ENCODE measurements at places on chromosomes 1 and 21.
A peak's percentile ranks its signal among the peaks of the same experiment; 100 is the strongest.

DNA sequence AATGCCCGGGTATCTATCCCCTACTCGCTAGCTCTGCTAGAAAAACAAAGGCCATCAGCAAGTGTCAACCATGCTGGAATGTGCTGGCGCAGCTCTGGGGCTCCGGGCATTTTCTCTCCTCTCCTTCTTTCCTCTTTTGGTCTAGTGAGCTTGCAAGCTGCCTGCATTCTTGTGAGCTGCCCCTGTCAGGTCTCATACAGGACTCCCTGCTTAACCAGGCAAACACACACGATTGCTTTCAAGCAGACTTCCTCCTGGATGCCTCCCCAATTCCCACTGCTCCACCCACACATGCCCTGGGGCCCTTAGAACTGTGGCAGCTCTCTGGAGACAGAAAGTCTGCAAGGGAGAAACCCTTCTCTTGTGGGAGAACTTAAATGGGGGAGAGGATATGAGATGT lies 35.7 kb upstream of the SUCO start:
- no peak for DNase-seq

DNA sequence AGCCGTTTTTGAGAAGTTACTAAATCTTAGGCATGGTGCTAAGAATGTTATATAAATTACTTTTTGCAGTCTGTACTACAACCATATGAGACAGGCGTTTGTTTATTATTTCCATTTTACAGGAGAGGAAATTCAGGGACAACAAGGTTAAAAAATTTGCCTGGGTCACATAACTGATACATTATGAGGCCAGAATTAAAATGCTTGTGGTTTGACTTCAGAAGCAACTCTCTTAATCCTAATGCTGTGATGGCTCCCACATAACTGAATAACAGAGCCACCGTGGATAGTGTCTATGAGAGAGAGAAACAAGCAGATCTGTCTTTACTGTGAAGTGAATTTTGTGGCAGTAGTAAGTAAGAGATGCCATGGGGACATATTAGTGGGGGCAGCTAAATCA lies 184.9 kb downstream of the NCAM2 start:
- DNase-seq, result no peak

DNA sequence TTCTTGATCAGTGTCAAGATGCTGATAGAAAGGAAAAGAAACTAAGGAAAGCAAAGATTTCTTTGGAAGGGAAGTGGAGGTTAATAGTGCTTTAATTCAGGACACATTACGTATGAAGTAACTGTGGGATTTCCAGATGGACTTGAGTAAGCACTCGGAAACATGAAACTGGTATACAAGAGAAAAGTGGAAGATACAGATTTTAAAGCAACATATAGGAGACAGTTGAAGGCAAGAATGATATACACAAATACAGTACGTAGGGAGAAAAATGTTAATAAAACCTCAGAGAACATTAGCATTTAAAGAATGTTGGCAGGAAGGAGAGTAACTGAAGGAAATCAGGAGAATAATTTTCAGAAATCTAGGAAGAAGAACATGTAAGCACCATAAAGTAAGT lies 730.9 kb upstream of the ADGRL2 start:
- no peak for DNase-seq

DNA sequence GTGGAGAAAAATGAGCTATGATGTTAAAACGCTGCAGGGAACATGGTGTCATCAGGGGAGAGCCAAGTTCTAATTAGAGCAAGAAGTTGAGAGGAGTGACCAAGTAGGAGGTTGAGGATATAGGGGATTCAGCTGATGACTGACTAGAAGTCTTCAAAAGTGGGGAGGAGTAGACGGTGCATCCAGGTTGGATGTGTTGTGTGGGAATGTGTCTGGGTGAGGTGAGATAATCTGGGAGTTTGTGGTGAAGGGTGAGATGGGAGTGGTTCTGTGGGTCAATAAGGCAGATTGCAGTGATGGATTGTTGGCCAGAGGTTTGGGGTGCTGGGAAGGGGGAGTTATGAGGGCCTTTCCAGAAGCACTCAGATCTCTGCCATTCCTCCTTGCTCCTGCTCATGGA lies 72.0 kb upstream of the IRF2BP2 start:
- no peak for DNase-seq

DNA sequence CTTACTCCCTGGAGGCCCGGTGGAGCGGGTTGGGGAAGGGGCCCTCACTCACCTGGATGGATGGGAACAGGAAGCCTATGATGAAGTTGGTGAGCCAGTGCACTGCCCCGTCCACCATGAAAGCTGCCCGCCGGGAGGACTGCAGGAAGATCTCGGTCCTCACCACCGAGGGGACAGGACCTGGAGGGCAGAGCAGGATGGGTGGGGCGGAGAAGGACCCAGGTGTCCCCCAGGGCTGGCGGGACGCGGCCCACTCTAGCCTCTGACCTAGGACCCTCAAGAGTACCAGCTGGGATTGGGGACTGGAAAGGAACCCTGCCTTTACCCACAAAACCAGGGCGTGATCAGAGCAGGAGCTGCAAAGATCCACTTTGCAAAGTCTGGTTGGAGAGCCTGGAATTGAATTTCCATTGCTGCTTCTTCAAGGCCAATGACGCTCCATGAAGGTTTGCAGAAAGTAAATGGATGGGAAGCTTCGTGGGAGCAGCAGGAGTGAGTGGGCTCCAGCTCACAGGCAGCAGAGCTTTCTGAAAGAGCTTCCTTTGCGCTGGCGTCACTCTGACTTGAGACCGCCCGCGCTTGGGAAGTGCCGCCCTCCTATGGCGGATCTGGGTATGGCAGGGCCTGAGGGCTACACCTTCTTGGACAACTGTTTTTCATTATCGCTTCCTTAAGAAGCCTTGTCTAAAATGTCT lies 21.4 kb downstream of the SLC2A7 start:
- DNase-seq, result peak; percentile 57

GRCh38 chr1:40451238-40451585 lies 936 bp downstream of the ZFP69B start:
- no peak for DNase-seq

- DNase-seq, result no peak
These were observed 43.2 kb downstream of the SLC44A3 start for GRCh38 chr1:94863297-94863911.

DNA sequence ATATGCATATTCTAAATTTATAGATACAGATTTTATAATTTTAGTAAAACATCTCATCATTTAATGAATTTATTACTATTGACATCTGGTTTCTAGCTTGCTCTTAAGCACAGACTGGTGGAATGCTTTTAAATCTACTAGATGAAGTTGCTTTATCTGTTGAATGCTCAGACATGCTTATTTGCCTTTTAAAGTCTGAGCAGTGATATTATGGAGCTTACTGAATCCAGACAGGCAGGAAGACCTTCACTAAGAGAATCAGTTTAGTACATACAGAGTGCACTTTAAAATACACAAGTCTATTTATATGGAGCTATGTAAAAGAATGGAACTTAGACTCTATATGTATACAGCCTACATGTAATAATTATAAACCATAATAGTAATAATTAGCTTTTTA lies 16.6 kb downstream of the SDCCAG8 start:
- DNase-seq, result no peak

DNA sequence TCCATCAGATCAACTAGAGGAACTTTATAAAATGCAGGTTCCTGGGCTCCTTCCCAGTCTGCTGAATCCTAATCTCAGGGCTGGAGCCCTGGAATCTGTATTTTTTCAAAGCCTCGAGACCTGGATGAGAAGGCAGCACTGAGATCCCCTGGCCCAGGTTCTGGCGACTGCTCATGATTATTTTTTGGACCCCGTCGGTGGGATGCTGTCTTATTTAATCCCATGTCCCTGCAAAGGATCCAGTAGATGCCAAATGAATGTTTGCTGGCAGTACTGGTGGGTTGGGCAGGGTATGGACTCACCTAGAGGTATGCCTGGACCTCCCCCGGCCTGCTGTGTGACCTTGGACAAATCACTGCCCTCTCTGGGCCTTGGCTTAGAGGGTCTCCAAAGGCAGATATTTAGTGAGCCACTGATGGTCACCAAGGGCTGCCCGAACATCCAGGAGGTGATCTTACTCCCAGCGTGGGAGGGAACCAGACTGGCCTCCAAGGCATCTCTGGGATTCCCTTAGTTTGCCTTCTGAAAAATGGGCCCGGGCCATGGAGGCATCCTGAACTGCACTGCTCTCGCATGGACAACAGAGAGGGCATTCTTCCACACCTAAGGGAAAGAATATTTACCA lies 91.6 kb upstream of the RUNX3 start:
- no peak for DNase-seq

GRCh38 chr1:63772201-63772600 lies 1.6 kb upstream of the ROR1 start:
- DNase-seq, result no peak

GRCh38 chr1:119981496-119981895 lies 85.2 kb upstream of the ADAM30 start:
- no peak for DNase-seq

DNA sequence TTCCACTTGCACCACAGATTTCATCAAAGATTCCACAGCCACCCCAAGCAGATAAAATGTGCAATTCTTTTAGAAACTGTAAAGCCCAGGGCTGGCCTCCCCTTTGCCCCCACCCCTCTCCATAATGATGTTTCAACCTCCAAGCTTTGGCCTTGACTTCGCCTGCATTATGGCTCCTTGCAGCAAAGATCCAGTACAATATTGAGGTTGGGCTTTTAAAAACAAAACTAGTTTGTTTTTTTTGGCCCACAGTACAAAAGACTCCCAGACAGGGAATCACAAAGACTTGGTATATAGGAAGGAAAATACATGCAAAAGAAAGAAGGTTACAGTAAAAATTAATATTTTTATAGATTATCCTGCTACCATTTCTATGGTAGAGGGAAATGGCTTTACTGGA lies 356.5 kb upstream of the PTBP2 start:
- no peak for DNase-seq

DNA sequence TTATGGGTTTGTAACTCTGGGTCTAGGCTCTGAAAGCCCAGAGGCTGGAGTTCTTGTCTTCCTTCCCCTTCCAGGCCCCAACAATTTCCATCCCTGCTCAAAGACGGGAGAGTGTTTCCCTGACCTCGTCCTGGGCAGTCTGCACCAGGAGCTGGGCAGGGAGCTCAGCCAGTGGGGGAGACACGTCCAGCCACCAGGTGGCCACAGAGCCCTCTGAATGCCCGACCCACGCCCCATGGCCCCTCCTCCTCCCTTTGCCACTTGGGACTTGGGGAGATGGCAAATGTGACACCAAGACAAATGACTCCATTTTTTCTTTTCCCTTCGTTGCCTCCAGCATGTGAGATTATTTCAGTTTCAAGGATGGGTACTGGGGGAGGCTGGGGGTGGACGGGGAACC lies 159.9 kb upstream of the AJAP1 start:
- DNase-seq, result no peak

DNA sequence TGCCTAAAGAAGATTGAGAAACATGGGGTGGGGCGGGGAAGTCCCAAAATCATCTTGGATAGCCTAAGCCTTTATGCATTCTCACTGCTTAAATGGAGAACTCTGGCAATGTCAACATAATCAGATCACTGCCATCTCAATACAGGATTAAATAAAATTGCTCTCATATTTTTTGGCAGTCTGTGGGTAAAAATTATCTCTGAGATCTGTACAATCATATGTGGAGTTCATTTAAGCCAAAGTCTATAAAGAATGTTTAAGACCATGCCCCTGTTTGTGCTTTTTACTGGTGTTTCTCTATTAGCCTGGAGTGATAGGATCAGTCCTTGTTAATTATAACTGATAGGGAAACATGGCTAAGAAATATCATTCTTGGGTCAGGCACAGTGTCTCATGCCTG lies 136.3 kb downstream of the GPR52 start:
- no peak for DNase-seq

- DNase-seq, result peak; percentile 19
These were observed 5.0 kb downstream of the JMJD4 start for GRCh38 chr1:227729881-227730629.

DNA sequence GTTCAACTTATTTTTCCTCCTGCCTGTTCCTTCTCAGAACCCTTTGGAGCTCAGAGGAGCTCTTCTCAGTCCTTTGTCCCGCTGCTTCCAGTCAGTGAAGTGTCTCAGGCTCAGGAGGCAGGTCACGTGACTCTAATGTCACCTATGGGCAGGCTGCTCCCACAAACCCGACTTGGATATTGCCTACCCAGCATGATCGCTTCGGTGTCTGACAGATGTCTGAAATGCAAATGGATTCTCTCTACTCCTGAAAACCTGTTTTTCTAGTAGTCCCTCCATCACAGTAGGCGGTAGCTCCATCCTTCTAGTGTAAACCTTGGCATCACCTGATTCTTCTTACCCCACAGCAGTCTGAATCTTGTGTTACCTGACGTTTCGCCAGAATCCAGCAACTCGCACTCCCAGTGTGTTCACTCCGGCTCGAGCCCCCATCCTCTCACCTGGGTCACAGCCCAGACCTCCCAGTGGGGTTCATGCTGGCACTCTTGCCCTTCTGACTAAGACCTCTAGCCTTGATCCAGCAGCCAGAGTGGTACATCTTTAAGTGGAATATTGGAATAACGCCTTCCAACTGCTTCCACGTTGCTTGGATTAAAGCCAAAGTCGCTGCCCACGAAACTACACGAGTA lies 5.4 kb downstream of the PADI6 start:
- no peak for DNase-seq

DNA sequence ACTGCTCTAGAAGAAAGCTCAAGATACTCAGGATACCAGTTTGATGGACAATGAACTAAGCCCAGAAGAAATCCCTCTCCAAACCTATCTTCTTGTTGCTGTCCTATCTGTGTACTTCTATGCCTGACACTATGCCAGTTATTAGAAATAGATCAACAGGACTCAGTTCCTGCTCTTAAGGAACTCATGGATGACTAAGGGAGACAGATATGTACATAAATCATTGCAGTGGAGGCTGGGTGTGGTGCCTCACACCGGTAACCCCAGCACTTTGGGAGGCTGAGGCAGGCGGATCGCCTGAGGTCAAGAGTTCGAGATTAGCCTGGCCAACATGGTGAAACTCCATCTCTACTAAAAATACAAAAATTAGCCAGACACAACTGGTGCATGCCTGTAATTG lies 42.4 kb upstream of the AK4 start:
- DNase-seq, result no peak

DNA sequence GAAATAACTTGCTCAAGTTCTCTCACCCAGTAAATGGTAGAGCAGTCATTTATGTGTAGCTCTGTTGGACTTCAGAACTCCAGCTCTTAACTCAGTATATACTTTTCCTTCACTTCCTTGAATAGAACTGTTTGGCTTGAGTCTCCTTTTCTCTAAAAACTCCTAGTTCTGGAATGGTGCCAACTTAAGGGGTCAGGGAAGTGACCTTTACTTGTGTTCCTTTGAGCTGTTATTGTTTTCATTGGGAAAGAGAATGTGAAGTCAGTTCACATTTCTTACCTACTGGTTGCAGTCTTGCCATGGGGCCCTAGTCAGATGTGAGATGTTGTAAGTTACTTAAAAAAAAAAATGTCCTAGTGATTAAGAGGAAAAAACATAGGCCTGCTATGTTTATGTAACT lies 77.0 kb upstream of the MACF1 start:
- no peak for DNase-seq
